ENCODE measurements at places on chromosomes 4 and X. TPM values are rescaled to one million over a fixed set of nuclear protein-coding genes. Genes with fewer than 3 reads are reported as not detected.

Gene ASMTL
- total RNA-seq: 35.1 TPM

Gene VCX3B
- total RNA-seq: not detected

Gene USP46
- total RNA-seq: 22.0 TPM

Gene FHIP1A
- total RNA-seq: 0.81 TPM

Gene ZNF732
- total RNA-seq: not detected

Gene LANCL3
- total RNA-seq: not detected

Gene GAGE12J
- total RNA-seq: not detected

Gene PAGE1
- not detected for total RNA-seq

Gene PWWP3B
- total RNA-seq: not detected

Gene SLC10A6
- total RNA-seq: 0.71 TPM

Gene LRPAP1
- 155 TPM for total RNA-seq

Gene MAGEA11
- total RNA-seq: not detected

Gene GPR143
- not detected for total RNA-seq

Gene SLC6A14
- total RNA-seq: not detected

Gene PABPC1L2A
- total RNA-seq: not detected

Gene MYL5
- total RNA-seq: 20.7 TPM

Gene RGN
- 2.8 TPM for total RNA-seq

Gene TLR10
- total RNA-seq: not detected

Gene ASB12
- not detected for total RNA-seq

Gene ZXDA
- 2.8 TPM for total RNA-seq

Gene GLRB
- 5.4 TPM for total RNA-seq

Gene TMEM129
- 39.4 TPM for total RNA-seq

Gene HTR2C
- total RNA-seq: not detected

Gene SULT1B1
- total RNA-seq: not detected

Gene DIPK2B
- not detected for total RNA-seq

Gene SSX4
- not detected for total RNA-seq

Gene RRH
- 0.19 TPM for total RNA-seq

Gene AASDH
- total RNA-seq: 8.4 TPM

Gene SYNPO2
- total RNA-seq: 38.8 TPM

Gene DLG3
- total RNA-seq: 9.3 TPM

Gene IQCM
- not detected for total RNA-seq

Measured in HFFc6 (cell line).